ENCODE measurements at places on chromosomes 1 and 21. TPM values are rescaled to one million over a fixed set of nuclear protein-coding genes. Genes with fewer than 3 reads are reported as not detected.

Gene CNKSR1
- polyA plus RNA-seq = 4.2 TPM

Gene AMY1B
- polyA plus RNA-seq = not detected

Gene OR2L13
- polyA plus RNA-seq = 0.04 TPM

Gene TDRD5
- 0.13 TPM for polyA plus RNA-seq

Gene EFNA4
- polyA plus RNA-seq = 8.1 TPM

Gene EPHA2
- 16.2 TPM for polyA plus RNA-seq

Gene GSTM1
- 1.1 TPM for polyA plus RNA-seq

Gene TIPRL
- 24.6 TPM for polyA plus RNA-seq

Gene SPRR2G
- polyA plus RNA-seq = not detected

Gene TLR5
- 3.7 TPM for polyA plus RNA-seq

Gene RNU1-4
- not detected for polyA plus RNA-seq

Gene F5
- polyA plus RNA-seq = 1.1 TPM

Gene CNR2
- not detected for polyA plus RNA-seq

Gene CCDC27
- not detected for polyA plus RNA-seq

Gene B4GALT2
- 55.9 TPM for polyA plus RNA-seq

Gene TTLL10
- 0.08 TPM for polyA plus RNA-seq

Gene HEYL
- 7.2 TPM for polyA plus RNA-seq

Gene CLDN17
- polyA plus RNA-seq = not detected

Gene AQP10
- 0.05 TPM for polyA plus RNA-seq
